Stimulated activated CD4-positive, alpha-beta T cell treated with anti-CD3 and anti-CD28 coated beads, TNF-alpha, amount 100 ng/mL, for 1 hour (primary cell): ENCODE measurements at places on chromosomes 5 and 9.

GRCh38 chr9:104866191-104866590 lies 61.8 kb downstream of the ABCA1 start:
- DNase-seq = no peak

GRCh38 chr9:36862206-36863145 lies 171.6 kb downstream of the PAX5 start:
- DNase-seq = no peak

DNA sequence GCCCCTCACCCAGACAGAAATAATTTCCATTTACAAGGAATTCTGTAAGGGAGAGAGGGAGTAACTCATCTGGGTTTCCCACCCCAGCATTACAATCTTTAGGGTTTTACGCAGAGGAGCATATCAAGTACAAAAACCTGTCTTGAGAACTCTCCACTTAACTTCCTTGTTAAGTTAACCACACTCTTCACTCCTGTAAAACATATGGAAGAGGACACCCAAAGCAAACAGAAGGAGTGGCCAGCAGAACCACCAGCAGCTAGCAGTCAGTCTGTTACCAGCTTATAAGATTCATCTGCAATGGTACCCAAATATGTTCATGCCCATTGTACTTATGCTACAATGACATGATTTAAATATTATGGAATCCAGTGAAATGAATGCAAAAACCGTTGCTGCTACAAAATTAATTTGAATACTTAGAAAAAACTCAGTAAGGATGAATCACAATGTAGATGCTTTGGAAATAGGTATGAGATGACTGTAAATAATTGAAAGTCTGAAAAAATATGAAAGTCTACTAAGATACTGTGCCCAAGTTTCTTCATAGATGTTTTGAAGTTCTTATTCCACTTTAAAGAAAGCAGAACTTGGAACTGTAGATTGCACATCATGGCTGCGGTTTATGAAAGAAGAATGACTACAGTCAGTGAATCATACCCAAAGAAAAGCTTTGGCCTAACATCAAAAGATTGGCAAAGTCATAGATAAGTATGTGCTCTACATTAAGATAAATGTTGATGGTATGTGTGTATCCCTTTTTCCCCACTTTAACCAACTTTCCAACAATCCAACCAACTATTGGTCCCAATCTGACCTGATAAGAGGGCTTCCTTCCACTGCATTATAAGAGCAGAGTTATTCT lies 233.6 kb downstream of the ACTL7B start:
- DNase-seq = no peak

- DNase-seq = no peak
Observed at GRCh38 chr9:136061405-136061804, 33.7 kb downstream of the NACC2 start.

DNA sequence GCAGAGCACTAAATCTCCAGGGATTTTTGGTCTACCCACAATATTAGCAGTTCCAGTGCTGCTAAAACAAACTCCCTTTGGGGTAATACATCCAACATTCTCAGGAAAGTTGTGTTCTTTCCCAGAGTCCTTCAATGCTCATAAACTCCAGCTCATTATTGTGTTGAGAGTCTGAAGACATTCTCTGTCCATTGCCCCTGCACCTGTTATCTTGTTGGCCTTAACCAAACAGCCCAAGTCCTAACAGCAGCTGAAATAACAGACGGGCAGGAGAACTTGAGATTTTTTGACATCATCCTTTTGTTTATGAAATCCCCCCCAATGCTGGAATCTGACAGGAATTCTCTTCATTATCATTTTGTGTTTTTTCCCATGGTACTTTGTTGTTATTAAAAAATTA lies 110.8 kb downstream of the PAPPA start:
- DNase-seq = no peak
